ENCODE measurements at places on chromosomes 4 and X.

- no peak for DNase-seq
Measured at GRCh38 chr4:99828477-99828876, 11.8 kb downstream of the DAPP1 start.

DNA sequence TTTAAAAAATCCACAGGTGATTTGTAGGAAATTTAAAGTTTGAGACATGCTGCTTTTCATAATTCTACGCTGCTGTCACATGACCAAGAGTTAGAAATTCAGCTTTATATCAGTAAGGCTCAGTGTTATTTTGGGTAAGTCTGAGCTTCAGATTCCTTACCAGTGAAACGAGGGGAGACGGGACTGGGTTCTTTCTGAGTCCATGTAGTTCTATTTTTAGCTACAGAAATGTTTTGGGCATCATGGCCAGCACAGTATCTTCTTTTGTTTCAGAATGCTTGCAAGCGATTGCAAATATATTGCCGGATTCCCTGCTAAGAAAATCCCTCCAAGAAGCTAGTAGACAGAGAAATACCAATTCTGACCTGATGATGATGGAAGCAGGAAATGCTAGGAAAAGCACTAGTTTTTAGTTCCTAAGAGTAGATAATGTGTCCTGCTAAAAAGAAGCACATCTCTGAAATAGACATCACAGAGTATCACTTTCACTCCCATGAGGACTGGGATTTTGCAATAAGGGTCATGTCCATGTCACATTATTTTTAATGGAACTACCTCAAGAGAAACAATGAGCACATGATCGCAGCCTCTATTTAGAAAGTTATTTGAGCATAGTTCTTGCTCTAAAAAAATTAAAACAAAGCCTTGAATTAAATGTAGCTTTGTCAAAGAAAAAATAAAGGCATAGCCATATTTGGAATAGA lies 10.9 kb downstream of the ATP1B4 start:
- no peak for DNase-seq

GRCh38 chrX:150036181-150036580 lies 97.9 kb upstream of the EOLA2 start:
- DNase-seq, result no peak

- DNase-seq, result no peak
Measured at GRCh38 chr4:147220833-147221232, 260.1 kb upstream of the EDNRA start.

DNA sequence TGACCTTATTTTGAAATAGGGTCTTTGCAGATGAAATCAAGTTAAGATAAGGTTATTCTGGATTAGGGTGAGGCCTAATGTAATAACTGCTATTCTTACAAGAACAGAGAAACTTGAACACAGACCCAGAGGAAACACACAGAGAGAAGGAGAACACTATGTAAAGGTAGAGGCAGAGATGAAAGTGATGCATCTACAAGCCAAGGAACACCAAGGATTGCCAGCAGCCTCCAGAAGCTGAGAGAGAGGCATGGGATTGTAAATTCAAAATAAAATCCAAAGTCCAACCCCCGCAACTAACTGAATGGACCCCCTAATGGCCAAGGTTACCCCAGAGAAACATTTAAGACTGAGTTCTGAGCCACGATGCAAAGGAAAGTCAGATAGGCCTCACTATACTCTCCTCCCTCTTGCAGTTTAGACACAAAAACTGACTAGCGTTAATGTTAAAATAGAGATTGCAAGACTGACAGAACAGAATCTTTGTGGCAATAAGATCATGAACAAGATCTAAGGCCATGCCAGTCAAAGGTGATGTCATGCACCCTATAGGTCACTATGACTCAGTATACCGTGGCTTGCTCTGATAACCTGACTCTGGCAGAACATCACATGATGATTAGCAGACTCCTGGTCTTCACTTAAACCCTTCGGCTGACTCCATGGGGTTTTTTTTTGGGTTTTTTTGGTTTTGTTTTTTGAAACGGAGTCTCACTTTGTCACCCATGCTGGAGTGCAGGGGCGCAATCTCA lies 42.9 kb downstream of the DDX60L start:
- DNase-seq, result no peak

DNA sequence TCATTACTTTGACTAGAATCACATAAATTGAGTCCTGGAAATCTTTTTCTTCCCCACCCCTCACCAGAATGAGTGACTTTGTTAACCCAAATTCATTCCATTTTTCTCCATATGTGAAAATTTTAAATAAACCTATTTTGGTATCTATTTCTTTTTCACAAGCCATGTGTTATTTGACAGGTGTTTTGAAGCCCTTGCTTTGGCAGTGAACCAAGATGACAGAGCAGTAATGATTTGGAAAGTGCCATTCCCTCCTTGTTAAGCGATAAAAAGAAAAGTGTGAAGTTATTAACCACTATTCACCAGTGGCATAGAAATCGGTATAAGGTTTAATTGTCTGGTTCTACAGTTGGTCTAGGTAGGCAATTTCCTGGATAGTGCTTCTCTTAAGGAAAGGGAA lies 66.1 kb downstream of the POLA1 start:
- DNase-seq, result no peak

- no peak for DNase-seq
Measured at GRCh38 chr4:10454121-10454520, 3.1 kb downstream of the ZNF518B start.

GRCh38 chr4:154911097-154911496 lies 130.0 kb downstream of the RBM46 start:
- DNase-seq, result no peak

DNA sequence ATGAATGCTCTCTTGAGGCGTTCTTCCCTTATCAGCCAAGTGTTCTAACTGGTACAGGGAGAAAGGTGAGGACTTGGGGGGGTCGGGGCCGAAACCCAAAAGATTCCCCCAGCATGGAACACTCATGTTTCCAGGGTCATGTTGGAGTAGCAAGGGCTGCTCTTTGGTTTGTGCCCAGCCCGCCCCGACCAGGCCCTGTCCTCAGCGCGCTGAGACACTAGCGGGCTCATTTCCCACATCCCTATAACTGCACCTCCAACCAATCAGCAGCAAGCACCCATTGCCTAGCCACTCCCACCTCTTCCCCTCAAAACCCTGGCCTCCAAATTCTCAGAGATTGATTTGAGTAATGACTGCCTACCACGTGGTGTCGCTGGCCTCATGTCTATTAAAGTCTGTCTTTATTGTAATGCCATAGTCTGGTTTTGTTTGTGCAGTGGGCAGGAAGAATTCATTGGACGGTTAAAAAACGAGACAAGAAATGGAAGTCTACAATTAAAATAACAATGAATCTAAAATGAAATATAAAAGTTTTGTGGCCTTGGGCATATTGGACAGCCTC lies 1928.4 kb downstream of the STIM2 start:
- no peak for DNase-seq

- DNase-seq, result no peak
Measured at GRCh38 chrX:131365766-131366165, 76.7 kb upstream of the IGSF1 start.

DNA sequence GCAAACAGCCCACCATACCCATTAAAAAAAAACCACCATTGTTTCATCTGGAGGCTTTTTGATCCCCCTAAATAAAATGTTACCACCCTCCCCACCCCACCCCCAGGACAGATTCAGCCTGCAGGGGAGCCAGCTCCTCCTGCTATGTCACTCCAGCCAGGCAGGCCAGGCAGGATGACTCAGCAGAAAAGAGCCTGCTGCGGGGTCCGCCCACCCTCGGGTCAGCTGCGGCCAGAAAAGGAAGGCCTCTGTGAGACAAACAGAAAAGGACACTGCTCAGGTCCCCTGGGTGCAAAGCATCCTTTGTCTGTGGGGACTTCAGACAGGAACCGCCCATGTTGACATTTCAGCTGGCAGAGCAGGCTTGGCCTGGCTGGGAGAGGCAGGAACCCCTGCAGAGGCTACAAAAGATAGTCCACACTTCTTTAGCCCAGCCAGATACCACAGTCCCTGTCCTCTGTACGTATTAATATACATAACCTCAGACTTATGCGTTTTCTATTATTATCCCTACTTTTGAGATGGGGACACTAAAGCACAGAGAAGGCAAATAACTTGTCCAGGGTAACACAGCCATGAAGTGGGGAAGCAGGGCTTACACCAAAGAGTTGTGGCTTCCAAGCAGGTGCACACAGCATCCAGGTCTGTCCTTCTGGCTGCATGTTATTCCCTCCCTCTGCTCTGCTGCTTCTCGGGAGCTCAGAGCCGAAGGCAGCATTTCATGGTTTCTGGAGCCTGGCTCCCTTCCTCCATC lies 147.7 kb downstream of the CPEB2 start:
- DNase-seq, result no peak

DNA sequence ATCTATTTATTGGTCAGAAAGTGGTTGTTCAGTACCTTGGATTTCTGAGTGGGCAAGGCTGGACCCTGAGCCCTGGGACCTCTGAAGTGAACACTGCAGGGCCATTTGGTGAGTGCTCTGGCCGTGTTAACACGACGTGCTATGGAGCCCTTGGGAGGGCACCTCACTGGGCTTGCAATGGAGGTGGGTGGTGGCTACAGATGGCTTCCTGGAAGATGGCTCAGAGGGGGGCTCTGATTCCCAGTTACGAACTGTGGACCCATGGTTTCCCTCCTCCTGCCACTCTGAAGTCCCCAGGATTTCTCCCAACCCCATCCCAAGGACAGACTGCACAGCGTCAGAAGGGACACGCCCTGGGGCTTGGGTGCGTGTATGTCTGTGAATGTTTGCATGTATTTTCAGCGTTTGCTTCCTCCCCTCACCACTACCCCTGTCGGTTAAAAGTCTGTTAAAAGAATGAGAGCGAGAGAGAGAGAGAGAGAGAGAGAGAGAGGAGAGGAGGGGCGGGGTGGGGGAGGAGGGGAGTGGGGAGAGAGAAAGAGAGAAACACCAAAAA lies 3.7 kb upstream of the RHOH start:
- DNase-seq, result peak; percentile 66

- no peak for DNase-seq
Measured at GRCh38 chrX:38271154-38271716, 50.6 kb upstream of the SRPX start.

GRCh38 chrX:17299206-17299605 lies 75.8 kb upstream of the NHS start:
- no peak for DNase-seq

All from CD8-positive, alpha-beta T cell (primary cell).